ENCODE measurements at places on chromosomes 6 and 20. TPM values are rescaled to one million over a fixed set of nuclear protein-coding genes. Genes with fewer than 3 reads are reported as not detected.
A peak's percentile ranks its signal among the peaks of the same experiment; 100 is the strongest.

DNA sequence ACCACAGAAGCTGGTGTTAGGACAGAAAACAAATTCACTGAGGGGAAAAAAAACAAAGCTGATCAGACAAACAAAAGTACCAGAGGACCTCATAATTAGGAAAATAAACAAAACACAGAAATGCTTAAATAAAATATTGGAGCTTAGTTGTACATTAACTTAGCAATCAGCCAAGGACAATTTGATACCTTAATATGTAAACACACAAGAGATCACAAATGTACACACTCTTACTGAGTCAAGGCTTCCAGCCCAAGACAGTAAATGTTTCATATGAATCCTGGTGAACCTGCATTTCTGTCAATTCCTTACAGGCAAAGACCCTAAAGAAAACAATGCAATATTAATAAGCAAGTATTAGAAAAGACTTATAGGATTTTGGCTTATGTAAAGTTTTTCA is 62.0 kb upstream of the SPTLC3 start:
- DNase-seq: no peak

GPX5 gene
- total RNA-seq: not detected

DNA sequence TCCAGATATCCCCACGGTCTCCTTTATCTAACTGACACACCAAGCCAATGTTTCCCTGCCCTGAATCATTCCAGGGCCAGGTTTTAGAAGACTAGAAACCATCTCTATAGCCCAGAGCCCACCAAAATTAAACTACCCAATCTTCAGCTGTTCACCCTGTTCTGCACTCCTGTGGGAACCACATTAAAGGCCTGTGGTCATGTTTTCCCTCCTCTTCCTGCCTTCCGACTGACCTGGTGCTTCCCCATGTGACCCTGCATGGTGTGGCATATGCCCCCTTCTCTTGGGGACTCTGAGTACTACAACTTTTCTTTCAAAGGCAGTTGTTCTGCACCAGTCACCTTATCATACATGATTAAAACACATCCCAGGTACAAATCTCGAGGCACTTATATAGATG is 155.0 kb downstream of the TMEM200A start:
- DNase-seq: no peak

DNA sequence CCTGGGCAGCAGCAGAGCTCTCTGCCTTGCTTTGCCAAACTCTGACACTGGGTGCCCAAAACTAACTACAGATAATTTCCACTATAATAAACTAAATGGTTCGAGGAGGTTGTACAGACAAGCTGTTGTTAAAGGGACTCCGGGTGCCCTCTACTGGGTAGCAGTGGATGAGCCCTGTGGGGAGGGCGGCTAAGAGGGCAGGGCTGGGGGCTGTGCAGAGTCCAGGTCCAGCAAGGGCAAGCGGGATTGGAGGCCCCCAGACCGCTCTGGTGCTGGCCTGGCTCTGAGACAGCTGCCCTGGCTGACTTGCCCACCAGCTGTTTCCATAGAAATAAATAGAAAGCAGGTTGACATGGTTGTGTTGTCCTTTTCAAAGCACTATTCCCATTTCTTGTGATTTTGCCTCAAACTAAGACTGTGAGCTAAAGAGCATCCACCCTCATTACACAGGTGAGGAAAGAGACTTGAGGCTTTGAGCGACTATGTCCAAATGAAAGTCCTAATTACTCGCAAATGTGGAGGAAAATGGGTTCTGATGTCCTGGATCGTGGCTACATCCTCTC is 167.6 kb upstream of the CST7 start:
- peak; percentile 63 for DNase-seq

- DNase-seq: no peak
Measured at GRCh38 chr6:105487040-105487790, 84.3 kb upstream of the PREP start.

GRCh38 chr20:64047968-64048401 is 1.5 kb downstream of the SOX18 start:
- DNase-seq: peak; percentile 52

DNA sequence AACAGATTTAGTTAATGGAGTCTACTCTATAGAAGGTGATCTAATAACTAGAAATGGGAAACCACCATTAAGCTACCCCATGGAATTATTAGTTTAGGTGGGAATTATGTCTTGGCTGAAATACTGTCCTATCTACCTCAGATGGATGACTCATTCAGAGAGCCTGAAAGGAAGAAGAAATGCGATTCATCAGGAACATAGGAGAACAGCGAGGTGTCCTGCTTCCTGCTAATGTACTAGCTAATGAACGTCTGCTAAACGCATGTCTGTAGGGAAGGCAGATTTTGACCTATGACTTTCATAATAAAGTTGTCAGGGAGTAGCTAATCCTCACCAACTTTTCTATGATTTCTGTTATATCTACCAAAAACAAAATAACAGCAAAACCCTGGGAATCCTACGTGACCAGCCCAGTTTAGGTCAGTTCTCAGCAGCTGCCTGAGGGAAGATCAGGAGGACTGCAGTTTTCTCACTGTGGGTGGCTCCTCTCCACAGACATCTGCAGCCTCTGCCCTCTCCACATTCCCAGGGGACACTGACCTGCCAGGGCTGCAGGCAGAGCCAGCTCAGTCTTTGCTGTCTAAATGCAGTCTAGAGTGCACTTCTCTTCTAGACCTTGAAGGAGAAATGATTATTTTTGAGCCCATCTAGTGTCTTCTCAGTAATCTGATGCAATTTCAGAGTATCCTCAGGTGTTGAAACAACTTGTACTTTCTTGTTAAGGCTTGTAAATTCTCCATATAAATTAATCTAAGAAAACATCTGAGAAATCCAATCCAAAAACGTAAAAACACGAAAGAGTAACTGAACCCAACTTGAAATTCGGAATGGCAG is 18.1 kb upstream of the SFT2D1 start:
- DNase-seq: peak; percentile 27

SOD2 gene
- total RNA-seq: 102 TPM

GRCh38 chr6:27791182-27791943 is 120.8 kb downstream of the OR2B2 start:
- DNase-seq: peak; percentile 71

SLC44A4 gene
- total RNA-seq: not detected

DNA sequence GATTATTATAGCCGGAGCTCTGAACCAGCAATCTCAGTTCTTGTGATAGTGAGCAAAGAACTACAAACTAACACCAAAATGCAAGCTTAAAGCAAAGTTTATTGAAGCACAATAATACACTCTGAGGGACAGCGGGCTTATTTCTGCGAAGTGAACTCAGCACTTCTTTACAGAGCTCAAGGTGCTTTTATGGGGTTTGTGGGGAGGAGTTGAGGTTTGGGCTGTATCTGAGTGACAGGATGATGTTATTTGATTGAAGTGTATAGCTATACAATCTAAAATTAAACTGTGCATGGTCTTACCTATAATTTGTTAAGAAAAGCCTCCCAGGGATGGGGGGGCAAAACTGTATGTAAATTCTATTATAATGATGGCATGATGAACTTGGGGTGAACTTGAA is 1.0 kb upstream of the HFE start:
- DNase-seq: no peak

- DNase-seq: no peak
Measured at GRCh38 chr20:56487216-56487615, 18.8 kb downstream of the RTF2 start.

RIMS1 gene
- total RNA-seq: not detected

DNA sequence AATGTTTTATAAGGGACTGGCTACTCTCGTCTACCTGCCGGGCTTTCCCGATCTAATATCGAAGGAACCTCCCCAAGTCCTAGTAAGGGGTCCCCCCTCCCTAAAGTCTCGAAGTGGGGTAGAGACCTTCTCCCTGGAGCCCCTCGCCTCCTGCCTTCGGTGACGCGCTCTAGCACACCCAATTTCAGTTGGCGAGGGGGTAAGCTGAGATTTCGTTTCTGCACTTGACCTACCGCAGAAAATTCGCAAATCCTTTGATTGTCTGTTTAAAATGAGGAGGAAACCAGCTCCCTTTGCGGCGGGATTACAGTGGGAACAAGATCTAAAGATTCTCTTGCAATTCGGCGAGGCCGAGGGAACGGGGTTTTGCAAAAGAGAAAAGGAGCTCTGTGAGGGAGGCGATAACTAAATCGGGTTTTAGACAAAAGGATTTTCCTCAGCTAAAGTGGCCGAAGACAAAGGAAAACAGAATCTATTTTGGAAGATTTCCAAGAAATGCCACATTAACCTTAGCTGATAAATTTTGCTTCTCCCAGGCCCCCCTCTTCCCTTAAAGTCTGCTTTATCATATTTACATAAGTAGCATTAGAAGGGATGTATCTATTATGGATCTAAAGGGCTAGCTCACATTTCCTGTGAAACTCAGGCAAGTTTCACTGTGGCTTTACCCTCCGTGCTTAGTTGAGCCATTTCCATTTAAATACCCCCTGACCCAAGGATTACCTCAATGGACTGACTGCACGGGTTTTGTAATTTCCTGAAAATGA is 8.4 kb downstream of the SIM1 start:
- DNase-seq: no peak

DNA sequence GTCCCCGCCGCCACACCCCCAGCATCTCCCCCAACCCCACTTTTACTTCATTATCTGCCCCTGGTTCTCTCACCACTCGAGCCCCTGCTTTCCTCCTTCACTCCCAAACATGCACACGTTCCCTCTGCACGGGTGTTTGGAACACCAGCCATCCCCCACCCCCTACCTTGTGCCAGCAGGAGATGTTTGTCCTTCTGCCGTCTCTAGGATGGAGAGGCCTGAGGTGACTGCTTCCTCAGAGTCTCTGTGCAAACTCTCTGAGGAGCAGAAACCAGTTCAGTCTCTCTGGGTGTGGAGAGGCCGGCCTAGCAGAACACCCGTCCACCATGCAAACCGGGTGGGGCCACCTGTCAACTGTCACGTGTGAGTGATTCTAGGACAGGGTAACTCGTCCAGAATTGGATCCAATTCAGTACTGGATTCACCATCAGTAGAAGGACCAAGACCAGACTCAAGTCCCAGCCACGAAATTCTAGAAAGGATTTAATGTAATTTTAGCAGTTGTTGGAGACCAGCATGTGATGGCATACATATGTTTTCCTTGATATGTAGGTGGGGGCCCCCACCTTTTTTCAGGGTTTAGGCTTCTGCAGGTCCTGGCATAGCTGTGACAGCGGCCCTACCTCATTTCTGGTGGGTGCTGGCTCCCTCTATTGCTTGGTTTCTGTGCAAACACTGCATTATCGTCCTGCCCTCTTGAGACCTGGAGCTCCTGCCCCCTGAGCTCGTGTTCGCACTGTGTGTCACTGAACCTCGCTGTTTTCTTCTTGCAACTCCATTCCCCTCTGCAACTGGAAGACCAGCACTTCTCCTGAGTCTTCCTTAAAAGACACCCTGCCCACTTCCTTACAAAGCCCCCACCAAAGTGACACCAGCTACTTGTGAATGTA is at the start of gene RAET1E:
Gene RAET1E (minus strand): TSS at position 259 of the 890 bp plus-strand sequence. CDS start 7,212 bp downstream, outside the sequence.
- DNase-seq: no peak

HSPA1L gene
- total RNA-seq: 0.87 TPM

DNA sequence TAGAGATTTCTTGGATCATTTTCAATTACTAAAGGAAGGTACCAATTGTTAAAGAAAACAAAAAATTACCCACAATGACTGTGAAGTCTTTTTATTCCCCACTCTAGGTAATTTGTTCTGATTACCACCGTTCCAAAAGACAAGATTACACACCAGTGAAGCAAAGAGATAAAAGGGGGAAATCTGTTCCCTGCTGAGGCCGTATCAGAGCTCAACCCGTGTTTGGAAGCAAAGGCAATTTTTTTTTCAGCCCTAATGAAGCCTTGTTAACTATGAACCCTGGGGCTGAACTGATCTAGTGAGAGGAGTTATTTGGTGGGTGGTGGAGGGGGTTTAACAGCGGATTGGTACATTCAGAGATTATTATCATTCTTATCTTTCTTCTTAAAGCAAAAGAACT is 128.5 kb downstream of the ALDH8A1 start:
- no peak for DNase-seq

DNA sequence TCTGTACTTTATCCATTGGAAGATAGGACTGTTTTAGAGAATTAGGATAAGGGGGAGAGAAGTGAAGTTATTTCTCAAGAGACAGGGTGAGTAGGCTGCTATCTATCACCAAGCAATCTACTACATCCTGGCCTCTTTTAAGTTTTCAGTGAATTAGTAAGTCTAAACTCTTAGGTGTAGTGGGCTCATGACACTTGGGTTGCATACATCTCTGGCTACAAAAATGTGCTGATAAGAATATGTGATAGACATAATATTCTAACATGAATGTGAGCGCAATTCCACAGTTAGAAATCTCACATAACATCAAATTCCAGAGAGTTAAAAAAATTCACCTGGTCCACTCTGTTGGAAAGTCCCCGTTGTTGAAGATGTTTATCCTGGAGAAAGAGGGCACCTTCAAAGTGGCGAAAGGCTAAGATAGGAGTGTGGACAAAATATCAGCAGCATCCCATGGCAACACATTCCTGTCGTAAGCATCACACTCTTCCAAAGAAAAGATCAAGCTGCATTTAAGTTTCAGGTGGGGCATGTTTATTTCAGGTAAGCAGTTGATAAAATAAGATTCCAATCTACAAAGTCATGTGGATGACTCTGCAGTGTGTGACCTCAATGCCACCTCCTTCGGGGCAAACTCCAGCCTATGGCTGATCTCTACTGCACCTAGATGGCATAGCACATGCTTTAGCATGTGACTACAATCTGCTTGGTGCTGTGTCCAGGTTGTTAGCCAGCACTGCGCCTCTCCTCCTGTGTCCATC is 111.7 kb upstream of the NEDD9 start:
- no peak for DNase-seq

GRCh38 chr6:21459641-21460040 is 133.9 kb upstream of the SOX4 start:
- DNase-seq: no peak

DNA sequence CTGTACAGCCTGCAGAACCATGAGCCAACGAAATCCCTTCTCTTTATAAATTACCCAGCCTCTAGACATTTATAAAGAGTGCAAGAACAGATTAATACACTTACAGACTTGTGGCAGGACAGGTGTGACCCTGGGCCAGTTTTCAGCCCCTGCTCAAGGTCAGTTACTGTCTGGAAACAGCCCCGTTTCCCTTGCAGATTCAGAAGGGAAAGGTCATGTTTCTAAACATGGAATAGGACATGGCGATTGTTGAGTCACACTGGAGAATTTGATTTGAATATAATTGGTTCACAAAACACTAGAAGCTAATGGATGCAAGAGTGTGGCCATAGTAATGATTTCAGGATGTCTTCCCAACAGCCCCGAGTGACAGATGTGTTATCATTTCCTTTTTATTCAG is 248.8 kb downstream of the DLL1 start:
- no peak for DNase-seq

- no peak for DNase-seq
Measured at GRCh38 chr6:72132427-72132826, 246.1 kb downstream of the RIMS1 start.

DNA sequence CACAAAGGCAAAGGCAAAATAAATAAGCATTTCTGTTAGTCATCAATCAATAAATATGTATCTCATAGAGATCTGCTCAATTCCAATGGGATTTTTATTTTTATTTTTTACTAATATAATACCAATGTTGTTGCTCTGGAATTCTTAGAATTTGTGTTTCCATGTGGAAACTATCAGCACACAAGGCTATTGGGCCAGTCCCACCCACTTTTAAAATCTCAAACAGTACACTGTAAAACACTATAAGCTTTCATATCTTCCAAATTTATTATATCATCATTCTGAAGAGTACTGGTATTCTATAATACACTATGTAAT is 563.8 kb upstream of the MARCKS start:
- no peak for DNase-seq

SLC17A3 gene
- not detected for total RNA-seq

LRRN4 gene
- not detected for total RNA-seq

All from SJSA1 (cell line).